Activated naive CD4-positive, alpha-beta T cell treated with anti-CD3 and anti-CD28 coated beads for 36 hours (primary cell): ENCODE measurements at places on chromosomes 7 and 10. TPM values are rescaled to one million over a fixed set of nuclear protein-coding genes. Genes with fewer than 3 reads are reported as not detected.

ANKIB1 gene
- 38.4 TPM for total RNA-seq

HHEX gene
- not detected for total RNA-seq

DNA sequence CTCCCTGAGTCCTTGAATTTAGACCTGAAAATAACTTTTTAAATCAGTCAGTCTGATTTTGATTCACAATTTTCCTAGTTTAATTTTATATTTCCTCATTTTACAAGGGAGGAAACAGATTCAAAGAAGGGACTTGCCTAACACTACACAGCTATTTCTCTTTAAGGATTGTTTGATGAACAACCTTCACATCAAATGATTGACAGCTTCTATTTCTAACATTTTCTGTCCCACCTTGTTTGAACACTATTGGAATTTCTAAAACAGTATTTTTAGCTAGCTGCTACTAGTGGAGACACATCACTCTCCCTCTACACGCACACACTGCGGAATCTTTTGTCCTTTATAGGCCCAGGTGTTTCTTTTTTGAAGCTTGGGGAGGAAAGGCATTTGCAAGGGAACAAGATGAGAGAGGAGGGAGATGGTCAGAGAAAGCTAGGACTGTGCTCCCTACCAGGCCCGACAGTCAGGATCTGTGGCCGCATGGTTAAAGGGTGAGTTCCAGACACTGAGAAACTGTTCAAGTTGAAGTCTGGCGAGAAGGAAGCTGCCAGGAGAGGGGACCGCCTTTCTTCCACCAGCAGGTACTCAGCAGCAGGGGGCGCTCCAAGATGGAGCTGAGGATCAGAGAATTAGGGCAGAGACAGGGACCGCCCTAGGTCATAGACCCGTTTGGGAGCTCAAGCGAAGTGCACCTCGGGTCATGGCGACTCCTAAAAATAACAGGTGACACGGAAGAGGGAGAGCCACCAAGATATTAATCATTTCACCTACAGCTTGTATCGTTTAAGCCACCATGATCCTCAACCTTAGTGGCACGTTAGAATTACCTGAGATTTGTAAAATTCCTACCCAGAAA, 49.7 kb downstream of the DNAJC12 start:
- peak; percentile 92 for DNase-seq

TUBB8 gene
- total RNA-seq, result not detected

HTR5A gene
- not detected for total RNA-seq

DNA sequence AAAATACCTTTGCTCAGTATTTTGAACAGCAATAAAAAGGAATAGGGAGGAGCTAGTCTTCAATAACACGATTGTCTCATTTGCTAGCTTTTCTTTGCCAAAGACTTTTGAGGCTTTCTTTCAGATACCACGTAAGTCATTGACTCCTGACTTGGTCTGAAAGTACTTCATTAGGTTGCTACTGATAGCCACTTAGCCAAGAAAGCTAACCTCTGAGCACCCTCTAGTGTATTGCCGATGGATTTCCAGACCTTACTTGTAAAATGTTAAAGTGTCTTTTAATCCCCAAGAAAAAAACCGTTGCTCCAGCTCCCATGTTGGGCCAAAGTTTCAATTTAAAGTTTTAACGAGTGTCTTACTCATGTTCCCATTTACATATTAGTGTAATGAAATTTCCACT, 63.4 kb upstream of the STRIP2 start:
- DNase-seq, result peak; percentile 11
